ENCODE measurements at places on chromosomes 4 and X.

- DNase-seq, result no peak
These were observed 2.6 kb downstream of the MSX1 start for GRCh38 chr4:4862071-4862551.

DNA sequence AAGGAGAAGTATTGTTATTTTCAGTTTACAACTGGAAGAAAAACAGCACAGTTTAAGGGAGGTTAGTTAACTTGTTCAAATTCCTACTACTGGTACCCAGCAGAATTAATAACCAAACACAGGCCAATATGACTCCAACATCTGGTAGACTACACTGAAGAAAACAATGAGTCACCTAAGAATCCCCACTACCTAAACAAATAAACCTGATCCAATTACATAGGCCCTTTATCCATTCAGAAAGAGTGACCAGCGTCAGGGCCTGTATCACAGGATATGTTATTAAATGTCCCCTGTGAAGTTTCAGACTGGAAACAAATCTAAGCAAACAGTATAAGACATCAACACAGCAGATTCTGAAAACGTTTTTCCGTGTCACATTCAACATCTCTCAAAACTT, 492.5 kb upstream of the INTU start:
- DNase-seq, result no peak

DNA sequence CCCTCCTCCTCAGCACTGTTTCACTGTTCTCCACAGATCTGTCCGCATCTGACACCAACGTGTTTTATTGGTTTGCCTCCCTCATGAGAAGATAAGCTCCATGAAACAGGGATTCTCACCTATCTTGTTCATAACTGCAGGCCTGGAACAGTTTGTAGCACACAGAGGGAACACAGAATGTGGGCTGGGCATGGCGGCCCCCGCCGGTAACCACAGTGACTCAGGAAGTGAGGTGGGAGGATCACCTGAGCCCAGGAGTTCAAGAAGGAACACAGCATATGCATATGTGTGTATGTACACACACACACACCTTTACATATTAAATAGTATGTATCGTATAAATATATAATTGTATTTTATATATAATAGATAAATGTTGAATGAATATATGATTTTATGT, 168.6 kb downstream of the AFAP1 start:
- DNase-seq, result no peak

GRCh38 chrX:41293269-41293668, 40.7 kb upstream of the DDX3X start:
- DNase-seq, result no peak

GRCh38 chrX:38271154-38271716, 50.6 kb upstream of the SRPX start:
- DNase-seq, result no peak

Measured in breast epithelium (tissue), 4 donors.